ENCODE measurements at places on chromosomes 13 and 19.

DNA sequence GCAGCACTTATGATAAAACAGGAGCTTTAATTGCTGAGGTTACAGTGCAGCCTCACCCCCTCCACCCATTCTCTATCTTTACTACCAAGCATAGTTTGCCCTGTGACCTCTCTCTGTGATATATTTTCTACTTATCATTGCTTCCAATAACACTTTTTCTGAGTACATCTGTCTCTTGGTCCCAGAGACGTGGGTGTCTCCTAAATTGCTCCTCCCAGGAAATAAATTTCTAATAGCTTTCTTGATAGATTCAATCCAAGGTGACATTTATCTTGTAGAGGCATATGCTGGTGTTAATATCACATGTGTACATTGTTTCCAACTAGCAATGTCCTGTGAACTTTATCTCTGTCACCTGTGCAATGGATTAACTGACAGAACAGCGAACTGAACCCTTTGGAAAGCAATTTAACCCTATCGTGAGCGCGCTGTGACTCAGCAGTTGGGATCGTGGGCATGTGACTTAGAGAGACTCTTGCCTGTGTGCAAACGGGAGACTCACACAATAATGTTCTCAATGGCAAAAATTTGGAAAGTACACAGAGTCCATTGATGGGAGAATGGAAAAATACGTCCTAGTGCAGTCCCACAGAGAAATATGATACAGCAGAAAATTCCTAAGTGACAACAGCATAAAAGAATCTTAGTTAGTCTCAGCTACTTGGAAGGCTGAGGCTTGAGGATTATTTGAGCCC is 7.0 kb upstream of the MAP2K2 start:
- DNase-seq, result no peak

DNA sequence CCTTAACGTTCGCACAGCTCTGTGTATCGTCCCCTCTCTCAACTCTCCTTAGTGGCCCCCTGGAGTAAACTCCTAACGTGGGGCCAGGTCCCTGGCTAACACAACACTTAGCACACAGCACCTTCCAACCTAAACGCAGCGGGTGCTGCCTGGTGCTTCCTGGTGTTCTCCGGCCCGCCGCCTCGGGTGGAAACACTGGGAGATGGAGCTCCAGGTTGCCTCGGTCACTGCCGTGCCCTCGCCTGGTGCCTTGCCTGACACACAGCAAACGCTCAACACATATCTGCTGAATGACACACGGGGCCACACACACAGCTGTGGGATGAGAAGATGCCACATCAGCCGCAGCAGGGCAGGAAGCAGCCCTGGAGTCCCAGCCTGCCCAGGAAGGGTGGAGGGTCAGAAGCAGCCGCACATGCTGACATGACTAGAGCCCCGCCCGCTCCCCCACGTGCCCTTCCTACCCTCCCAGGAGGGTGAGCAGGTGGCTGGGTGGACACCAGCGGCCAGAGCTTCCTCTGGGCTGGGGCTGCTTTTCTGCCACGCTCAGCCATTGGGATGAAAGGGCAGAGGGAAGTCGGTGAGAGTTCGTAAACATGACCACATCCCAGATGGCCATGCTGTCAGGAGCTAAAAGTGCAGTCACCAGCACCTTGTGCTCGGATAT is 6.6 kb downstream of the PEPD start:
- no peak for DNase-seq

DNA sequence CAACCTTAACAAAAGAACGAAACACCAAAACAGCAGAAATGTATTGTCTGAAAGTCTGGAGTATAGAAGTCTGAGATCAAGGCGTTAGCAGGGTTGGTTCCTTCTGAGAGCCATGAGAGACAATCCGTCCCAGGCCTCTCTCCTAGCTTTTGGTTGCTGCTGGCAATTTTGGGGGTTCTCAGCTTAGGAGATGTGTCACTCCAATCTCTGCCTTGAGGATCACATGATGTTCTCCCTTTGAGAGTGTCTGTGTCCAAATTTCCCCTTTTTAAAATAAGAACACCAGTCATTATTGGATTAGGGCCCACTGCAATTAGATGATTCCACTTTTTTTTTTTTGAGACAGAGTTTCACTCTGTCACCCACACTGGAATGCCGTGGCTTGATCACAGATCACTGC is 10.1 kb downstream of the KCNN1 start:
- no peak for DNase-seq

GRCh38 chr19:46944918-46945628 is 74.6 kb upstream of the NPAS1 start:
- no peak for DNase-seq

- DNase-seq, result no peak
Observed at GRCh38 chr13:36068991-36069390, 62.2 kb downstream of the DCLK1 start.

GRCh38 chr13:59492030-59492636 is 671.6 kb downstream of the DIAPH3 start:
- DNase-seq, result no peak

DNA sequence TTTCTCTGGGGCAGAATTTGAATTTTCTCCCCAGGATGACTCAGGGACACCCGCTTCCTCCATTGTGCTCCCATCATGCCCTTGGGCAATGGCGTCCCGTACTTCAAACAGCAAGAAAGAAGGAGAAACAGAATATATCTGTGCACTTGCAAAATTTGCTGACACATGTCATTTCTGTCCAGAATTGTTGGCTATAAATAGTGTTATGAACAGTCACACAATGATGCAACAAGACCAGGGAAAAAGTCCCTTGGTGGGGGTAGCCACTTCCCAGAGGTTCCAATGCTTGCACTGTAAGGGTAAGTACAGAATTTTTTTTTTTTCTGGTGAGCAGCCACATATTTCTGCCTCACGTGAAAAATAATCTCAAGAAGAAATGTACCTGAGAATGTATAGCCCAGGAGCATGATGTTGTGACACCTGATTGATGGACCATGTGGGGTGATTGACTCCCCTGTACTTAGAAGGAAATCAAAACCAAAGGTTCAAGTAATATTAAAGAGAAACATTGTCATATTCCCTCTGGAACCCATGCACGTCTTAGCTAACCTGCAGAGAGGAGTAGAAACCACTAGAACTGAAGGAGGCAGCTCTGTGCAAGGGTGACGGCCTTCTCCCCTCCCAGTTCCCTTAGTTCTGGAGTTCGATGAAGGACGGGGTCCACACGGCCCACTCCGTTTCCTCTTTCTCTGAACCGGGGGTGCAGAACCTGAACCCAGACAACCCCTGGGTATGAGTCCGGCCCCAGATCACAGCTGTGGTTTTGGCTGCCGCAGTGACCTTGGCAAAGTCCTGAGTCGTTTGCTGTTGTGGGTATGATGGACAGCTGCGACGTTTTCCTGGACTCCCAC is 9.3 kb upstream of the LAIR1 start:
- no peak for DNase-seq

DNA sequence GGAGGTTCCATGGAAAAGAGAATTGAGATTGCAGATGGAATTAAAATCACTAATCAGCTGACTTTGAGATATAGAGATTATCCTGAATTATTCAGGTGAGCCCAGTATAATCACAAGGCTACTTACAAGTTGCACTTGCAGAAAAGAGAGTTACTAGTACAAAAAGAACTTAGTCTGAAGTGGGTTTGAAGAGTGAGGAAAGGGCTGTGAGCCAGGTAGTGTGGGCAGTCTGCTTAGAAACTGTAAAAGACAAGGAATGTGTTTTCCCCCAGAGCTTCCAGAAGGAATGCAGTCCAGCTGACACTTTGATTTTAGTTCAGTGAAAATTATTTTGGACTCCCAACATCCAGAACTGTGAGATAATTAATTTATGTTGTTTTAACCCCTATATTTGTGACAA is 285.4 kb upstream of the GPC6 start:
- no peak for DNase-seq

DNA sequence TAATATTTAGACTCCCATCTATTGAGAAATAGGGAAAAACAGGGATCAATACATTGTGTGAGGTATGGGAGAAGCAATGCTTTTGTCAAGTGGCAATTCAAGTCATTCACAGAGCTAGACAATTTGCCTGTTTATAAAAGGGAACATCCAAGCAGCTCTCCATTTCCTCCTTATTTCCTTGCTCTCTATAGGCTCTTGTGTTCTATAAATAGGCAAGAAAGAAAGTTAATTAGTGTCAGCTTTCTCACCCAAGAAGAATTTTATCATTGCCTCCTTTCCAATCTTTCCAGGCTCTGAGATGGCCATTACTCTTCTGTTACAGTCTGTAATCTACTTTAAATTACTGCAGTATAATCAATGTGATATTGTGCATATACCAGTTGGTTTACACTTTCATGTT is 199.9 kb downstream of the LHFPL6 start:
- no peak for DNase-seq

DNA sequence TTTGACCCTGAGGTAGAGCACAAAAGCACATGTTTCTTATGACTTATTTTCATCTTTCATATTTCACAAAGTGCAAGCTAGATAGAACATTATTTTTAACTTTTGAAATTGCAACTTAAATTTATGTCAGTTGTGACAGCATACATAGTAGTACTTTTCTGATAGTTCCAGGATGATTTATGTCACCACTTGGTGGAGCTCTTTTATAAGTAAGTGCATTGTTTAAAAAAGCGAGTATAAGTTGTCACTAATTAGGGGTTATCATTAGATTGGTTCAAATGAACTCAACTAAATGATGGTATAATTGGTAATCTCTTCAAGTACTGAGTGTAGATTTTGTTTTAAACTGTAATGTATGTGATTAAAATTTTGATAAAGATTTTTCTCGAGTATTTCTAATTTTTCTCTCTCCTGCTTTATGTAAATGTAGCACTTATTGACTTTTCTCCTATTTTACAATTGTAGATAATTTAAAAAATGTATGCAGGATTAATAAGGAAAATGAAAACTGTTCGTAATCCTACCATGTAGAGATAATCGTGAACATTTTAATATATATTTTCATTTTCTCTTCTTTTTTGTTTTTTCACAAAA is 31.1 kb downstream of the RB1 start:
- no peak for DNase-seq

DNA sequence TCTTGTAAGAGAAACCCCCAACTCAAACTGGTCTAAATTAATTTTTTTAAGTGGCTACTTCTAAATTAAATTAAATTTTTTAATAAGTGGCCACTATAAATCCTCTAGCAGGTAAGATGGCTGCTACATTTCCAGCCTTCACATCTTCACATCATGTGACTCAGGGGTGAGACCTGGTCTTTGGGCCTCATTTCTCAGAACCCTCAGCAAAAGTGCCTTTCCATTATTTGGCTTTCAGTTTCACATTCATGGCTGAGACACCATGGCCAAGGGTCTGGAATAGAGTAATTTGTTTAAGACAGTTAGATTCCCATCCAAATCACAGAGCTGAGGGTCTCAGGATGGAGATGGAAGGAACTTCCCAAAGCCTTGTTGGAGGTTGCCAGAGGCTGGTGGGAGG is 47.5 kb downstream of the DCT start:
- DNase-seq, result no peak

GRCh38 chr13:103255587-103256301 is 189.5 kb upstream of the SLC10A2 start:
- no peak for DNase-seq

DNA sequence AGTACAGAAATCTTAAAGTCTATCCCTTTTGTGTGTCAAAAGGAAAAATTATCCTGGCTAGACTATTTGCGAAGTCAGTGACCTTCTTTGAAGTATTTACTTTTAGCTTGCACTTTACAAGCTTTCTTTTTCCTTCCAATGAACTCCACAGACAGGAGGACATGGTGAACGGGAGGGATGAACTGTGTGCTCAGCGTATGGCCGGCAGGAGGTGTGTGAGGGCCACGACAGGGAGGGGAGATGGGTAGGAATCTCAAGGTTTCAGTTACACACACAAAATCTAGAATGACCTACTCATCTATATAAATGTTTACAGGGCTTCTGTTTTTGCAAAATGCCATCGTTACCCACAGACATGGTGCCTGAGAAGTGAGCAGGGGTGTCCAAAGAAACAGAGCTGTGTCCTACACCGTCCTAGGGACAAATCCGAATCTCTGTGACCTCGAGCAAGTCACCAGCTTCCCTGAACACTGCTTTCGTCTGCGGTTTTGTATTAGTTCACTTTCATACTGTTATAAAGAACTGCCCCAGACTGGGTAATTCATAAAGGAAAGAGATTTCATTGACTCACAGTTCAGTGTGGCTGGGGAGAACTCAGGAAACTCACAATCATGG is 537.2 kb downstream of the LIG4 start:
- DNase-seq, result no peak

- DNase-seq, result no peak
Observed at GRCh38 chr19:55597501-55597921, 1.8 kb downstream of the FIZ1 start.

DNA sequence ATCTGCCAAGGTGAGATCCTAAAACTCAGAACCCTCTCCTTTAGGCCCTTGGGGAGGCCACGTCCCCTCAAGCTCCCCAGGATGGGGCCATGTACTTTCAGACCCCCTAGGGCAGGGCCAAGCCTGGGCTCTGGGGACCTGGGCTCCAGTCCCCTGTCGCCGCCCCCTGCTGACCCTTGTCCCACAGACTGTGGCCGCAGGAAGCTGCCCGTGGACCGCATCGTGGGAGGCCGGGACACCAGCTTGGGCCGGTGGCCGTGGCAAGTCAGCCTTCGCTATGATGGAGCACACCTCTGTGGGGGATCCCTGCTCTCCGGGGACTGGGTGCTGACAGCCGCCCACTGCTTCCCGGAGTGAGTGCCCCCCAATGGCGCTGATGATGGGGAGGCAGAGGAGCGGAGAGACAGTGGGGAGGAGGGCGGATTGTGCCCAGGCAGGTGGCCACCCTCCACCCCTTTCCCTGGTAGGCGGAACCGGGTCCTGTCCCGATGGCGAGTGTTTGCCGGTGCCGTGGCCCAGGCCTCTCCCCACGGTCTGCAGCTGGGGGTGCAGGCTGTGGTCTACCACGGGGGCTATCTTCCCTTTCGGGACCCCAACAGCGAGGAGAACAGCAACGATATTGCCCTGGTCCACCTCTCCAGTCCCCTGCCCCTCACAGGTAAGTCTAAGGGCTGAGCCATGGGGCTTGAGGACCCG is 18.8 kb downstream of the HPN start:
- no peak for DNase-seq

DNA sequence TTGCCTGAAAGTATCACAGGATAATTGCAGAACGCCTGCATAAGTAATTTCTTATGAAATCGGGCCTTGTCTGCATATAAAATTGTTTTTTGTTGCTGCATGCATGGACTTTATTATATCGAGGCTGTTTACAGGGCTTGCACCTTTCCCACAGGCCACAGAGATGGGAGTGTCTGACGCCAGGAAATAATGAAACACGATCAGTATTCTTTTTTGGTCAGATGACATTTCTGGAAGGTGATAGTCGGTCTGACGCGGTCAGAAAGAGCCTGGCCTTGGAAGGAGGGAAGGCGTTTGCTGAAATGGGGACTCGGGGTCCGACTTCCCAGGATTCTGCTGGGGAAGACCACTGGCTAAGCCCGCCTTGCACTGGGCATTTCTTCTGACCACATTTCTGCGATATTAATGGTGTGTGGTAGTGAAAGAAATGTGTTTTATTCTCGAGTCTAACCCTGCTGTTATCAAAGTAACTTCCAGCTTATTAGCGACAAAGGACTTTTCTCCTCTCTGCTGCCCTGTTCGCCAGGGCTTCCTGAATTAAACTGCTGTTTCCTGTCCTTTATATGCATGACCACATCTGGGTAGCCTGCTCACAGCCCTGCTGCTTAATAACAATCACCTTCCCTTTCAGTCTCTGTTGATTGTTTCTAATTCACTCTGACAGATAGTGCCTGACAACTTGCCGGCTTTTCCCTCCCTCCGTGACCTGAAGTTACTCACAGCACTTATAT is 11.6 kb upstream of the ZNF536 start:
- DNase-seq, result no peak

Data from SK-N-MC (cell line).